Glomerular endothelial cell (primary cell): ENCODE measurements at places on chromosomes 16 and 17.

DNA sequence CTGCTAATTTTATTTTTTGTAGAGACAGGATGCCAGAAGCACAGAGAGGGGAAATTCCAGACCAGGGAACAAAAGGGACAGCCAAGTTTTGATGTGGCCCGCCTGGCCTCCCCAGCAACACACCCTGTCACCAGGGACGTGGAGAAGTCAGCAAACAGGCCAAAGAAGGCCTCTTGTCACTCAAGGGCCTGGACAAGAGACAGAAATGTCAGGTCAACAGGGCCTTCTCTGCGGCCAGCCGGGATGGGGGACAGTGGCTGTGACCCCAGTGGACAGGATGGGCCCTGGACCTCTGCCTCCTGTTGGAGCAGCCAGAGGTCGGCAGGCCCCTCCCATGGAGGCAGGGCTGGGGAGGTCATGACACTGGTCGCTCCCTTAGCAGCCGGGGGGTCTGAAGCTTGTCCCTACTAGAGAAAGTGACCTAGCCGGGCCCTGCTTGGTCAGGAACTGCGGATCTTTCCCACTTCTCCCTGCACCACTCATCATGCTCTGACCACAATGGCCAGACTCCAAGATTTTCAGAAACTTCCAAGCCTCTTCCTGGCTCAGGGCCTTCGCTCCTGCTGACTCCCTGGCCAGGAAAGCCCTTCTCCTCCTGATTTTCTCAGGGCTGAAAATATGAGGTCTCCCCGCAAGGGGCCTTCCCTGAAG, 9.2 kb upstream of the TVP23A start:
- DNase-seq: no peak

- DNase-seq: no peak
These were observed 139.4 kb downstream of the ZFHX3 start for GRCh38 chr16:72908362-72909167.

GRCh38 chr17:70869402-70870085, 700.2 kb downstream of the KCNJ2 start:
- no peak for DNase-seq

DNA sequence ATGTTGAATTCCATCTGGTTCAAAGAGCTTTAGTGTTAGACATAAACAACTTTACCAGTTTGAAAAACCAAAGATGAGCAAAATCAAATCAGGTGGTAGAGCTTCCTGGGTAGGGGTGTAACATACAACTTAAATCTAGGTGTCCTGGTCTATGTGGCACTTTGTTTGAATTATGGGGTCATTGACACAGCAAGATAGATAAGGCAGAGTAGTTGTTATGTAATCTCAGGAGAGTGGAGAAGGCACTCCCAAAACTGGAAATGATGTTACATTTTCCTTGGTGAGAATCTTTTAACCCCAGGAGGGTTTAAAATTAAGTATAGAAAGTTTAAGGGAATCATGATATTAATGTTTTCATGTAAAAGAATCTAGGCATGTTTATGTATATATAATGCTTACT, 31.9 kb downstream of the CCDC42 start:
- DNase-seq: no peak

DNA sequence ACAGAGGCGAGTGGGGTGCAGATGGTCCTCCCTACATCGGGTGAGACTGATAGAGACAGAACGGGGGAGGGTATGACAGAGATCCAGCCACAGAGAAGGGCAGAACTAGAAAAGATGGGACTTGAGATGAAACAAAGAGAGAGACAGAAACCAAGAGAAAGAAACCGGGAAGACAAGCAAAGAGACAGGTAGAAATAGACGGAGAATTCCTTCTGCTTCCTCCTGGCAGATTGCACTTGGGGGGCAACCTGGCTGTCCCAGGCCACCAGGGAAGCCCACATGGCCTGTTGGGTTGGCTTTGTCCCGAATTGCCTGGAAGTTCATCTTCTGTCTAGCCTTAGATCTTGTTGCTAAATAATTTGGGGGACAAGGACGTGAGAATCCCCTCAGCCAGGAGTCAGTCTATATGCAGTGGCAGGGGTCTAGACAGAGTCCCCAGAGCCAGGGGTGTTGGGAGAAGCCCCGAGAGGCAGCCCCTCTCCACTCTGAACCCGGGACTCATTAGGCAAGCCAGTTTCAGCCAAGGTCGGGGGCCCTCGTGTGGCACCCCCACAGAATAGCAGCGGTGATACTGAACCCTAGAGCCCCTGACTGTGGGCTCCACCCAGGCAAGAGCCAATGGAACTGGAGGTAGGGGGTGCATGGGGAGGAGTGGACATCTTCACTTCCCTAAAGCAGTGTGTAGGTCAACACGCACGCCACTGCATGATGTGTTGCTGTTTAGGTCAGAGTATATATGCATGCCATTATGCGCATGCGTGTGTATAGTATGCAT, 627 bp upstream of the TSPOAP1 start:
- DNase-seq: no peak

DNA sequence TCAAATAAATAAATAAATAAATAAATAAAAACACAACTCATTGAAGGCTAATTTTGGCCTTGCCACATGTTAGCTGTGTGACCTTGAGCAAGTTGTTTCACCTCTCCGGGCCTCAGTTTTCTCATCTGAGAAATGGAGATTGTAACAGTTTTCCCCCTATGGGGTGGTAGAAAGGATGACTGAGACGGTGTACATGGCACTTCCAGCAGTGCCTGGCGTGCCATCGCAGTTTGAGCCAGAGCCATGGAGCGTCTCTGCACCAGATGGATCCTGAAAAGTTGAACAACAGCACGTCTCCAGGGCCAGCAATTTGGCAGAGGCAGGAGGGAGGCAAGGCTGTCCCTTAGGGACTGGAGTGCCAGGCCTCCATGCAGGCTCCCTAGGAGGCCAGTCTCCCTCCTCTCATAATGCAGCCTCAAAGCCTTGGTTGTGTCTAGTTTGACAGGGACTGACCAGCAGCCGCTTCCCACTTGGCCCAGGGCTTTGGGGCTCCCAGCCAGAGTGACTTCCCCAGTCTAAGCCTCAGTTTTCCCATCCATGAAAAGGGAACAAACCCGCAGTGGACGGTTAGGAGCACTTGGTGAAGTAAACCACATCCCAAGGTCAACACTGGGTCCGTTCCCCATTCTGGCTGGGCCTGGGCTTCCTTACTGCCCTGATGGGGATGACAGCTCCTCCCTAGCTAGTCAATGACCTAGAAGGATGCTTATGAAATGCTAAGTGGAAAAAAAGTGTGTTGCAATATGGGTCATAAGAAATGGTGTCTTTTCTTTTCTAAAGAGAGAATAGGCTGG, 19.3 kb downstream of the SOCS1 start:
- no peak for DNase-seq

- no peak for DNase-seq
These were observed 636.7 kb upstream of the KIF2B start for GRCh38 chr17:53186001-53186400.

GRCh38 chr16:10612649-10613179, 32.3 kb upstream of the EMP2 start:
- DNase-seq: no peak

DNA sequence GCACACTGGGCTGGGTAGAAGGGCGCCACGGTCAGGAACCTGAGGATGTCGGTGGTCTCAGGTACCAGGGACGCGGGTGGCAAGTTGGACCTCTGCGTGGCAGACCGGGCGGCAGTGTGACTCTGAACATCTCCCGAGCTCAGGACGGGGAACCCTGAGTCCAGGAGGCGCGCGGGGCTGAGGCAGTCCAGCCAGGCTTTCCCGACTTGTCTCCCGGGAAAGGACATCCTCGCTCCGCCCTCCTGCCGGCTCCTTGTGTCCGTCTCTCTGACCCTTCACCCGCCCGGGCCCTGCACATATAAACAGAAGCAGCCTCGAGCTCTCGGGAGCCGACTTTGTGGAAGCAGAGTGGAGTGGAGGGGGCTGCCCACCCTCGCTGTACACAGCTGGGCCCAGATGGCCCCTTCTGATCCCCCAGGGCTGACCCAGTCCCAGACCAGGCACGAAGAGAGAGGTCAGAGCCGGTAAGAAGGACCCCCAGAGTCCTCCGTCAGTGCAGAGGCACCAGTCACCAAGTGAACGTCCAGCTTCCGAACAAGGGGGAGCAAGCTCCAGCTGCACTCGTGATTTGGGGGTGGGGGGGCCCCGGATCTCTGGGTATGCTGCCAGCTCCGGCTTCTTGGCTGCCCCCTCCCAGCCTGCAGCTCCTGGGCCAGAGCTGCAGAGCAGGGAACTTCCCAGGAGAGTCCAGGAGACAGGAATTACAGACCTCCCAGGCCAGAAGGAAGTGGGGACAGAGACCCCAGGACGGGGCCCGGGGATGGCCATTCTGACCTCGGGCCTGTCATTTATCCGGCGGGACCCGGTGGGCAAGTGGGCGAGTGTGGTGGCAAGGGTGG, 8.5 kb upstream of the P2RX1 start:
- DNase-seq: no peak

DNA sequence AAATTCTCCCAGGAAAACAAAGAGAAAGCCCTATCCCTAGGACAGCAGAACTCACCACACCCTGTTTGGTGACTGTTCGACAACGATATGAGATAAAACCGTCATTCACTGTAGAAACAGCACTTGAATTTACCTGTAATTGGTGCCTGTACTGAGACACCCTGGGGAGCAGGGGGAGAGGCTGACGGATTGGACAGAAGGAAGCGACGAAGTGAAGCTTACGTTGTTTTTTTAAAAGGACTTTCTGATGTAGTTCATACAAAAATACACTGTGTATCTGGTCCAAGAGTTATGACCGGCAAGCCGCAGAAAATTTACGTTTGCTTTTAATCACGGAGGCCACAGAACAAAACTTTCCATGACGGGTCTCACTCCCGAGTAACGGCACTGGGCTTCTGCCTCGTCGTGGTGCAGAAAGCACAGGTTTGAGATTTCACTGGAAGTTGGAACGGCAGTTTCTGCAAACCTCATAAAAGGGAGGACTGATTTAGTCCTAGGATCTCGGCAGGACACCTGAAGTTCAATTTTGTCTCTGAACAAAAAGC, 9.7 kb downstream of the NXN start:
- DNase-seq: no peak

- DNase-seq: no peak
These were observed 301.4 kb downstream of the MAF start for GRCh38 chr16:79298894-79299799.

- no peak for DNase-seq
These were observed 83.9 kb downstream of the RMI2 start for GRCh38 chr16:11429123-11429522.

DNA sequence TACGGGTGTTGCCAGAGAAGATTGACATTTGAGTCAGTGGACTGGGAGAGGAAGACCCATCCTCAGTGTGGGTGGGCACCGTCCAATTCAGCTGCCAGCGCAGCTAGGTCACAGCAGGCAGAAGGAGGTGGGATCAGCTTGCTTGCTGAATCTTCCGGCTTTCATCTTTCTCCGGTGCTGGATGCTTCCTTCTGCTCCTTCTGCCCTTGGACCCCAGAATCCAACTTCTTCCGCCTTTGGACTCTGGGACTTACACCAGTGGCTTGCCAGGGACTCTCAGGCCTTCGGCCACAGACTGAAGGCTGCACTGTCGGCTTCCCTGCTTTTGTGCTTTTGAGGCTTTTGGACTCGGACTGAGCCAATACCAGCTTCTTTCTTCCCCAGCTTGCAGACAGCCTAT, 46.1 kb upstream of the RPL38 start:
- DNase-seq: no peak

- no peak for DNase-seq
These were observed 3.8 kb upstream of the DYNLL2 start for GRCh38 chr17:58079300-58080033.

DNA sequence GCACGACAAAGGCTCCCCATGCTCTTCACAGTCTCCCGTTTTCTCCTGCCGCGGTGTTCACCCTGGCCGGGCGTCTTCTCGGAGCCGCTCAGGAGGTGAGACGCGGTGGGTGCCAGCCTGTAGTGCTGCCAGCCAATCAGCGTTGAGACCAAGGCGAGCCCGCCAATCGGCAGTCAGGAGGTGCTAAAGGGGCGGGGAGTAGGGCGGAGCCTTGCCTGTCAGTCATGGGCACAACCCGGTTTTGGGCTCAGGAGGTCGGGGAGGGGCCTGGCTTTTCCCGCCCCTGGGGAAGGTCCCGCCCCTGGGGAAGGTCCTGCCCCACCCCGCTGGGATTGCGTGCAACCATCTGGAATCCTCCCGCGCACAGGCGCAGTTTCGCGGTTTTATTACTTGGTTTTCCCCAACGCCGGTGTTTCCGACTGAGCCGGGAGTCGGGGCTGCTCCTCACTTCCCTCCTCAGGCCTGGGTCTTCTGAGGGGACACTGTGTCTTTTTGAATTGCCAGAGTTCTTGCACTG, at the start of gene PRDM7:
PRDM7 (minus strand) TSS at position 92 of the 517 bp plus-strand sequence. CDS start 1,421 bp downstream, outside the sequence.
- no peak for DNase-seq

DNA sequence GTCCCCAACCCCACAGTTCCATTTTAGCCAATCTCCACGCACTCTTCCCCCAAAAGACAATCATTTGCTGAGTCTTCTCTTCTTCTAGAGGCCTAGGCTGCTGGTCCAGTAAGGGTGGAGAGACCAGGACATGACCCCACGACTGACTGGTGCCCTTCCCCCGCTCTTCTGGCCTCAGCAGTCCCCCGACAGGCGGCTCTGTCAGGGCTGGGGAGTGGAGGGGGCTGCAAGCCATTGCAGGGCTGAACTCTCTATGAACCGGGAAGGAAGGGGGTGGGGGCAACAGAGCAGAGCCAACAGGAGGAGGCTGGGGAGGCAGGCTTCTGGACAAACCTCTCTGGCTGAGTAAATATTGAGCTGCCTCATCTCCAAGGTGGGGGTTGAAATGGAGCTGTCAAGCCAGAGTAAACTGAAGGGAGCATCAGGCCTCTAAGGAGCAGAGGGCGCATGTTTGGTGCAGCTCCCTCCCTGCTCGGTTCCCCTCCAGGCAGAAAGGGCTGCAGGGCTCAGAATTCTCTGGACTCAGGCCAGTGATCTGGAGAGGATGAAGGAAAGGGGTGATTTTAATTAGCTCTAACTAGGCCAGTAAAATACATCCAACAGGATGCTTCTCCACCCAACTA, 8.7 kb downstream of the HOXB1 start:
- DNase-seq: no peak

GRCh38 chr16:64011650-64012049, 1110.2 kb downstream of the CDH11 start:
- DNase-seq: no peak

DNA sequence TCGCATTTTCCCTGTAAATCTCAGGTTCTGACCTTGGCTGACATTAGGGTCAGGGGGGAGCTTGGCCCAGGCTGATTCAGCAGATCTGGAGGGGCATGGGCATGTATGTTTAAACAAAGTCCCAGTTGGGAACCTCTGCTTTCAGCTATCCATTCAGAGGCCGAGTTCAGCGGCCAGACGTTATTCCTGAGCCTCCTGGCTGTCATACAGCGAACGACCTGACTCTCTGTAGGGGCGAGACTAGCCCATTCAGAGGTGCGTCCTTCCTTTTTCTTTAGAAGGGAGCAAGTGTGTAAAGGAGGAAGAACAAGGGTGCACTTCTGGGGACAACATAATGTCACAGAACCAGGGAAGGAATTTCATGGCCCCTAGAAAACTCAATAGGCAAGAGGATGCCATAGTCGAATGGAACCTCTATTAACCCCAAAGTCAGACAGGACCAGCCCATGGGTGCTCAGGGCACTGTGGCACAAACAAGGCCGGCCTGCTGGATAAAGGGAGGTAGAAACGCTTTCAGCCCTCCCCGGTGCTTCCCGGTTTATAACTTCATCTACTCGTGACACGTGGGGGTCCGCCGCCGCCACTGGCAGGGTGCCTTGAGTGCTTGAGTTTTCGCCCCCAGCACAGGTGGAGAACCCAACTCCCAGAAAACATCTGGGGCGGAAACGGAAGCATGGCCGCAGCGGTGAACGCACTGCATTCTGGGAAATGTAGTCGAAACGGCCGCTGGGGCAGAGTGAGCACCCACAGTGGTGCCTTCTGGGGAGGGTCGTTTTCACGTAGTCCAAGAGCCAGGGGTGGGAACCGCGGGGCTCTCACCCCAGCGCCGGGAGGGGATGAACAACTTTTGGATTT, 33.2 kb upstream of the PLCG2 start:
- DNase-seq: no peak
